Smooth muscle cell of the brain vasculature (primary cell): ENCODE measurements at places on chromosomes 12 and 14.

GRCh38 chr12:106743270-106743988 lies 31.1 kb upstream of the RIC8B start:
- DNase-seq = no peak

GRCh38 chr12:124844411-124845397 lies 19.0 kb downstream of the SCARB1 start:
- DNase-seq = no peak

GRCh38 chr12:104680070-104680469 lies 223.3 kb downstream of the CHST11 start:
- DNase-seq = no peak

DNA sequence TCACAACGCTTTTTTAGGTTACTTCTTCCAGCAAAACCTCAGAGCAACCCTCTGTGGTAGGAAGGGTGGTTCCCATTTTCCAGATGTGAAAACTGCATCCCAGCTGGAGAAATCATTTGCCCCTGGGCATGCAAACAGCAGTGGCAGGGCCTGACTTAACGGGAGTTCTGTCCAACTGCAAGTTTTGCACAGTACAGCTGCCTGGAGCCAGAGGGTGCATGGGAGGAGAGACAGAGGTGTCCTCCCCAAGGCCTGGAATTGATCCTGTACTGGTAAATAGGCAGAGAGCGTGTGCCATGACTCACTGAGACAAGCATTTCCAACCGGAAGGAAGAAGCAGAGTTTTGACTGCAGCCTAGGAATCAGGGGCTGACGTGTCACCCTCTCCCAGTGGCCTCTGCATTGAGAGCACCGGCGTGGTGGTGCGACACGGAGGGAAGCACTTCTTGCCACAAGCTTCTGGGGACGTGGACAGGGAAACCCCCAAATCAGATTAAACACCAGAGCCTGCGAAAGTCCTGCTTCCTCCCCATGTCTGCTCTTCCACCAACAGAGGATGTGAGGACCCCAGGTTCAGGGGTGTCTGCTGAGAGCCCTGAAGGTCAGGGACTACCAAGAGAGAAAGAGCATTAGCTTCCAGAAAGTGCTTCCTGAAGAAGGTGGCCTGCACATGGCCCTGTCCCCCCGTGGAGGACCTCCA lies 19.0 kb upstream of the SERPINA4 start:
- DNase-seq = no peak

DNA sequence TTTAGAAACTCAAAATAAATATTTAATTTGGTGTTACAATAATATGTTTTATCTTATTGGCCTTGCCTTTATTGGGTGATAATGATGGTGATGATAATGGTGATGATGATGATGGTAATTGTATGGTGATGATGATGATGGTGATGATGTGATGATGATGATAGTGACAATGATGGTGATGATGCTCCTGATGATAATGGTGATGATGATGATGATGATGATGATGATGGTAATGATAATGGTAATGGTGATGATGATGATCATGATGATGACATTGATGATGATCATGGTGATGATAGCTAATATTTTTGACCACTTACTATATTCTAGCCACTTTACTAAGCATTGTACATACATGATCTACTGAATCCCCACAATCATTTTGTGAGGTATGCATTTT lies 1548.6 kb upstream of the TMEM132C start:
- no peak for DNase-seq

GRCh38 chr14:102087762-102088011 lies 843 bp upstream of the HSP90AA1 start:
- DNase-seq = no peak
